Hematopoietic multipotent progenitor cell treated with erythropoietin and hydrocortisone succinate and interleukin-3 and kit ligand, for 17 days (in vitro differentiated cells): ENCODE measurements at places on chromosomes 1 and 21.

DNA sequence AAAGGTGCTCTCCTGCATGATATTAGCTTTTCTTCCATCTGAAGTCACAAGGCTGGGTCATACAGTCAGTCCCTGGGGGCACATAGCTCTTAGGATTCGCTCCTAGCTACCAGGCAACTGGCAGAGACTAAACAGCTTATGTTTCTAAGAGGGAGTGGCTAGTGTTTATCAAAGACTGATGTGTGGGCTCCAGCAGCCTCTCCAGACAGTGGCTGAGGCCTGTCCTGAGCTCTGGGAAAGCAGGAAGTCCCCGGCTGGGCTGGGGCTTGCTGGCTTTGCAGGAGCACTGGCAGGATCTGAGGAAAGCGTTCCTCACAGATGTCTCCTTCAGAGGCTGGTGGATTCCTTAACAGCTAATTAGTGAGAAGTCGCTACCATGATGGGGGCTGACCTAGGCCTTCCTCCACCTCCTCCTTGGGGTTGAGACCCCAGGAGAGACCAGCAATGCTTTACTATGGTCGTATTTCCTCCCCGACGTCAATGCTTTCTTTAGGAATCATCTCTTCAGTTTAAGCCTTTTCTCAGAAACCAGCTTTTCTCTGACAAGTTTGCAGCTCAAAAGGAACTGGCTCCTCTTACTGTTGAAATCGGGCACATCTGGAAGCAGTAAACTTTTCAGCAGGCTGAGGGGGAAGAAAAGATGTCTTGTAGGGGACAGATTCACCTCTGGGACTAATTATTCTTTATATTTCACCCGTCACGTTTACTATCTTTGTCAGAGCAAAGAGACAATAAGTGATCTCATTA is 33.5 kb upstream of the HHAT start:
- DNase-seq = no peak

- peak; percentile 44 for DNase-seq
Measured at GRCh38 chr1:30744060-30744756, 13.4 kb downstream of the LAPTM5 start.

GRCh38 chr1:206911064-206911663 is 10.6 kb downstream of the FCMR start:
- DNase-seq = peak; percentile 50

DNA sequence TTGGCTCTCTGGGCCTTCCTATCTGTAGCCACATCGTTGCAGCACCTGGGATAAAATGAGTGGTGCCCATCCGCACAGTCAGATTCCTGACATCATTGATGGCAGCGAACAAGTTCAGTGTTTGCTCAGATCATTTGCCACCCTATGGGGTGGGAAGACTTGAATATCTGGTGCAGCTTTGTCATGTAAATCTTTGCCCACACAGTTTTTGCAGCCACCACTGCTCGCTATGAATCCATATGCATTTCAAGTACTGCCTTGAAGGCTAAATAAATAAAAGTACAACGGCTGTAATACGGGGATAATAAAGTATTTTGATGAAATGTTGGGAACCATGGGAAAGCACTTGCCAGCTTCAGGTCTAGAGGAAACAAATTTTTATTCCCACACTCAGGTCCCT is 56.3 kb upstream of the COA6 start:
- no peak for DNase-seq
